ENCODE measurements at places on chromosomes 1 and 21. TPM values are rescaled to one million over a fixed set of nuclear protein-coding genes. Genes with fewer than 3 reads are reported as not detected.

Gene OR2AK2
- total RNA-seq, result 0.26 TPM

Gene PLA2G2A
- total RNA-seq, result not detected

DNA sequence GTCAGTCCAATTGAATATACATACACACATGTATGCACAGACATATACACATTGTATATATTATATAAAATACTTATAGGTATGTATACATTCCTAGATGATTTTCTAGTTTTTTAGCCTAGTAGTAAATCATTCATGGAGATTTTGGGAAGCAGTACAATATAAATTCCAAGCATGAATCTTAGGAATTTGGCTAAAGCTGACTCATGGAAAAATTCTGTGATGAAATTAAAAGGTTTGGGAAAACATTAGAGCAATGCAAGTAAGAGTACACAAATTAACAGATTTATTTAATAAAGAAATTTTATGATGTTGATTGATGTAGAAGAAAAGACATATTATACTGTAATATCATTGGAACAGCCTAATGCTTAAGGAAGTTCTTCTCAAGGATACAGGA is 43.7 kb upstream of the PTGFR start:
- ATAC-seq, result no peak

DNA sequence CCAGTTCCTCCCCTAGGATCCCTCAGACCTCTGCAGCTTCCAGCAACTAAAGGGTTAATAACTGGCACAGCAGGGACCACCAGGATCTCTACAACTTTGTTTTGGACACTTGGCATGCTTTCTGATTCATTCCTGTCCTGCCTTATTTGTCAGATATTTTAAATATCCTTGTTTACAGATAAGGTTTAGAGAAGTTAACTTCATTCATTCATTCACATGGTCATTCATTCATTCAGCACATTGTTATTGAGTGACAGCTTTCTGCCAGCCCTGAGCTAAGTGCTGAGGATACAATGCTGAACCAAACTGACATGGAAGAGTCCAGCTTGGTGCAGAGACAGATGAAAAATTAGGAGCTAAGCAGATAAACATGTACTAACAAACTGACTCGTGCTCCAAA is 8.8 kb upstream of the PHC2 start:
- no peak for ATAC-seq

- no peak for ATAC-seq
Measured at GRCh38 chr21:37166733-37167132, 93.7 kb downstream of the TTC3 start.

- peak; percentile 22 for ATAC-seq
Measured at GRCh38 chr1:179082333-179082998, 596 bp downstream of the TOR3A start.

Gene THAP3
- 19.3 TPM for total RNA-seq

DNA sequence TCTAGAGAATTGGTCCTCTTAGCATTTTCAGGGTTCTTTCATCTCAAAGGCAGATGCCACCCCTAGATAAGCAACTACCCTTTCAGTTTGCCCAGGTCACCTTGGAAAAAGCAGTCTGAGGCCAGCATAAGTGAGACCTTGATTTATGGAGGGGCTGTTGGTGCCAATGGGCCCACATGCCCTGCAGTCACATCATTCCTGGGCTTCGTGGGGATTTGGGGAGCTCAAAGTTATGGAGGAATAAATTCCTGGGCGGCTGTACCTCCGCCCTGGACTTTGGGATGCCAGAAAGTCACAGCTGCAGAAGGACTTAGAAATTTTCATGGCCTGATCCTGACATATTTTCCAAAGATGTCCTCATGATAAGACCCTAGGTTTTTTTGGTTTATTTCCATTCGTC is 2.7 kb upstream of the SDHB start:
- no peak for ATAC-seq

DNA sequence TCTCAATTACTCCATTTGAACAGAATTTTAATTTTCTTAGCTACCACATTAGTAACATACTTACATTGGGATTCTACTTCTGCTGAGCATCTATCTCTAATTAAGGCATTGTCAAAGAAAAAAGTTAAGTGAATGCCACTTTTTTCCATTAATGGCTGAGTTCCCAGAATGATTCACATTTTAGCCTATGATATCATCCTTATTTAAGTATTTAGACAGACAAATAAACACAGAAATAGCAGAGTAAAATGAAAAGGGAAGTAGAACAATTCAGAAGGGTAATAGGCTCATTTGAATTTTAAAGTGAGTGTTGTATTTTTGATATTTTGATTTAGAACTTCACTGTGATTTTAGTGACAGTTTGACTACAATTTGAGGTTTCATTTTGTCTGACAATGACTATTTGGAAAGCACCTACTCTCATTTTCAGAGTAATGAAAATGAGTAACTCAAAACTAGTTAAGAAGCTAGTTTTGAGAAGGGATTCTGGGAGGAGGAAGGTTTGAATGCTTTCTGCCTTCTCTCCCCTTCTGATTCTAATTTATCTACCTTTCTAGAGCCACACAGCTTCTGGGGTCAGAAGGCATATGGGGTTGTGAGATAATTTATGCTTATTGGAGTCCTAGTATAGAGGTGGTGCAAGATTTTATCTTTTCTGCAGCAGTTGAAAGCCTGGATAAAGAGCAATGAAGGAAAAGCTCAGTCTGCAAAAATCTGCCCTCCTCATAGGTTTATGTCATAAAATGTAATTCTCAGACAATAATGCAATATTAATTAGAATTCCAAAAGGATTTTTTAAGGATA is 15.5 kb downstream of the LYPLAL1 start:
- ATAC-seq, result peak; percentile 88

Gene TMEM54
- total RNA-seq, result 0.37 TPM

GRCh38 chr1:230850547-230850946 is 17.8 kb downstream of the C1orf198 start:
- no peak for ATAC-seq

DNA sequence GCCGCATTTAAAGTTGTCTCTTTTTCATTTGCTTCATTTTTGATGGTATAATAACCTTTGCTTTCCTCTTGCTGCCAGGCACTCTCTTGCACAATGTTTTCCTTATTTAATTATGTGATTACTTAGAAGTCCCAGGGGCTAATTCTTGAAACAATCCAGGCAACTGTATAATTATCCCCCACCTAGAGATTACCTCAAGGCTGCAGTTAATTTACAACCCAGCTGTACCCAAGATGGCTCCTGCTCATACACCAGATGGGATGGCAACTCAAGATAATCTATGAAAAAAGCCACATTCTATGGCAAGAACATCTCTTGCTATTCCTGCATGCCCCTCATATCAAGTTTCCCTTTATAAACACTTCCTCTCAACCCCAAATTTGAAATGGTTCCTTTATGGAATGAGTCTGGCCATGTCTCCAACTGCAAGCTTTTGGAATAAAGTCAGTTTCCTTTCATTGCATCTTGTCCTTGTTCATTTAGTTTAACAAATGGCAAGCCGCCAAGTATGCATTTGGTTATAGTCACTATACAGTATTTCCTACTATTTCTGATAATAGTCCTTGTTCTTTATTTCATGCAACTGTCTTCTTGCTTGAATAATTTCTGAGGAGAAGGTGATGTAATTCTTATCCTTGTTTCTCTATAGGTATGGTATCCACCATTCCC is 1042.6 kb downstream of the PLA2G4A start:
- no peak for ATAC-seq

Gene DFFA
- total RNA-seq, result 54.5 TPM
